ENCODE measurements at places on chromosomes 2 and 18.

- DNase-seq: no peak
Observed at GRCh38 chr2:133458280-133458679, 110.0 kb downstream of the NCKAP5 start.

GRCh38 chr2:235064976-235065375 lies 113.2 kb downstream of the SH3BP4 start:
- no peak for DNase-seq

- no peak for DNase-seq
Observed at GRCh38 chr18:43310239-43310638, 32.9 kb upstream of the SYT4 start.

DNA sequence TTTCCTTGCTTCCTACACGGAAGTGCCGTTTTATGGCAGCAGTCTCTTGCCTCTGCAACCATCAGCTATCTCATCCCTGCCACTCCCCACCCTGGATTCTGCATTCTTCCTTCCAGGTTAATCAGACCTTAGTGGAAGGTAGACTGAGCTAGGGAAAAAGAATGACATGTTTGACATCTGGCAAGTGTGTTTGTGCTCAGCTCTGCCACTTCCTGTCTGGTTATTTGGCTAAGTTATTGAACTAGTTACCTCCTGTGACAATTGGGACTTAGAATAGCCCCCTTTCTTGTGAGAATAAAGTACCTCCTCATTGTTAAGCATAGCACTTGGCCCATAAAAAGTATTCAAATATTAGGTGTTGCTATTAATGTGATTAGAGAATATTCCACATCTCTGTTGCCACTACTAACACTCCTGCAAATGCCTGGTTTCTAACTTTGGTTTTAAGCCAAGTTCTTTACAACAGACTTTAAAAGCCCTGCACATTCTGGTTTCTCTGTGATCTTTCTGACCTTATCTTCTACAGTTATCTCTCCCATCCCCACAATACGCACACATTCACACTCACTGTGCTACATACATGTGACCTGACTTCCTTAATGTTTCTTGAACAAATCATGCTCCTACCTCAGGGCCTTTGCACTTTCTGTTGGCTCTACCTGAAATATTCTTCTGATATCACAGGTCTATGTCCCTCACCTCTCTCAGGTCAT lies 10.8 kb upstream of the MAPRE2 start:
- no peak for DNase-seq

- DNase-seq: peak; percentile 24
Observed at GRCh38 chr2:9984217-9984739, 32.8 kb downstream of the GRHL1 start.

DNA sequence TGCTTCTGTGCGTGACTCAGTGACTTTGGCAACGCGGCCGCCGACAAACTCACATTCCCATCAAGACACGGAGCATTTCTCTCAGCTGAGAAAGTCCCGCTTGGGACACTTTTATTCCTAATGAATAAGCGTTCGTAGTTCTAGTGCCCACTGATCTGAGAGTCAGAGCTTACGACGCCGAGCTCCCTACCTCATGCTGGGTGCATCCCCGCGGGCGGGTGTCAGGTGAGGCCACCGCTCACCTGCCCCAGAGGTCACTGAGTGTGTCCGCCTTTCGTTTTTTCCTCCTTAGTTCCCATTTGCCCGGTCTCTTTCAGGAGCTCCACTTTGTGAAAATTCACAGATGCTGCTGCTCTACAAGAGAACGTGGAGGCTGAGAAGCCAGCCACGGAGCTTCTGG lies 43.6 kb upstream of the TMEM18 start:
- no peak for DNase-seq

GRCh38 chr2:84946204-84947009 lies 24.6 kb upstream of the KCMF1 start:
- peak; percentile 51 for DNase-seq

DNA sequence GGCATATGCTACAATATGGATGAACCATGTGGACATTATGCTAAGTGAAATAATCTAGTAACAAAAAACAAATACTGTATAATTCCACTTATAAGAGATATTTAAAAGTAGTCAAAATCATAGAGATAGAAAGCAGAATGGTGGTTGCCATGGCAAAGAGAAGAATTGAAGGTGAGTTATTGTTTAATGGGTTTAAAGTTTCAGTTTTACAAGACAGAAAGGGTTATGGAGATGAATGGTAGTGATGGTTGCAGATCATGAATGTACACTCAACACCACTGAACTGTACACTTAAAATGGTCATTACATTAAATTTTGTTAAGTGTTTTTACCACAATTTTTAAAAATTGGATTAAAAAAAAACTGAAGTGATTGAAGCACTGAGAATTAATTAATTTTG lies 298.2 kb upstream of the ZC3H15 start:
- no peak for DNase-seq

DNA sequence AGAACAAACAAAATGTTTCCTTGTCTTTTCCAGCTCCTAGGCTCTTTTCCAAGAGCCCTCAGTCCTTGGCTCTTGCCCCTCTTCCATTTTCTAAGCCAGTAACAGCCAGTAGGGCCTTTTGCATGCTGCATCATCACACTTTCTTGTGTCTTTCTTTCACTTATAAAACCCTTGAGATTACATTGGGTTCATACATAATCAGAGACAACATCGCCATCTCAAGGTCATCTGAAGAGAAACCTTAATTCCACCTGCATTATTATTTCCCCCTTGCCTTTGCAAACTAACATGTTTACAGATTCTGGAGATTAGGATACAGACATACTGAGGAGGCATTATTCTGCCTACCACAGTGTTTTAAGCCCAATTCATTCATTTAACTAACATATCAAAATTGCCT lies 697.3 kb downstream of the TRIB2 start:
- no peak for DNase-seq

DNA sequence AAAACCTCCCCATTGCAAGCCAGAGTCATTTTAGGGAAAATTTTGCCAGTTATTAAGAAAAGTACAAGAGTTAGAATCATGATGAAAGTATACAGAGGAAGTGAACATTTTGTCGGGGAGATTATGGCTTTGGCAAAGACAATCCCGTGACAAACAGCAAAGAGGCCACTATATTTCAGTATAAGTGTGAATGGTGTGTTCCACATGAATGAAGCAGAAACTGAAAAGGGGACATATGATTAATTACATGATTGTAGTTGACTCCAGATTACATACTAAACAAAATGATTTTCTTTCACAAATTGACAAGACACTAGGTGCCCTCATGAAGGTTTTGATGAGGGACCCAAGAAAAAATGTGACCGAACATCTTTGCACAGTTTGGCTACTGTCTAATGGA lies 42.0 kb downstream of the SP140 start:
- no peak for DNase-seq

- no peak for DNase-seq
Observed at GRCh38 chr2:207938415-207938814, 86.9 kb downstream of the PLEKHM3 start.

DNA sequence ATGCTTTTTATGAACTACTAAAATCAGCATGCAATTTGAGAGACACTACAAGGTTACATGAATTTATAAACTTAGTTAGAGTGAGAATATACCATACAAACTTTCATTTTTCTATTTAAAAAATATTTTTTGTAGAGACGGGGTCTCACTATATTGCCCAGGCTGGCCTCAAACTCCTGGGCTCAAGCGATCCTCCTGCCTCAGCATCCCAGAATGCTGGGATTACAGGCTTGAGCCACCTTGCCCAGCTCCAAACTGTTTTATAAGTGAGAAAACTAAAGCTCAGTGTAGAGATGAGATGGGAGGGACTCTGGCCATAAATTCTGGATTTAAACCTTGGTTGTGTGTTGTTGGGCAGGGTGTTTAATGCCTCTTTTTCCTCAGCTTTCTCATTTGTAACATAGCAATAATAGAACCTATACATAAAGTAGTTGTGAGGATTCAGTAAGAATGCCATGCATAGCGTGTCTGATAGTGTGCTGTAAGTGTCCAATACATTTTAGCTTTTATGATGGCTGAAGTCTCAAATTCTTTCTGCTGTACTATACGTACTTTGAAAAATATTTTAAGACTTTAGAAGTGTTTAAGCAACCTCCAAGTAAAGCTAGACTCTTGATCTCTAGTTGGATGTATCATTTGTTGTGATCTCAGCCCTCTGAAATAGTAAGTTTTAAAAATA lies 9.7 kb downstream of the CAB39 start:
- no peak for DNase-seq

- DNase-seq: peak; percentile 21
Observed at GRCh38 chr2:134137182-134137611, 116.7 kb upstream of the MGAT5 start.

- DNase-seq: no peak
Observed at GRCh38 chr2:103139628-103140268, 377.9 kb downstream of the TMEM182 start.

Measured in CD4-positive, alpha-beta T cell treated with Interleukin-4 for 1 hour (primary cell).